ENCODE measurements at places on chromosomes 2 and 18.

- DNase-seq = no peak
These were observed 75.3 kb downstream of the LRRFIP1 start for GRCh38 chr2:237702441-237703391.

DNA sequence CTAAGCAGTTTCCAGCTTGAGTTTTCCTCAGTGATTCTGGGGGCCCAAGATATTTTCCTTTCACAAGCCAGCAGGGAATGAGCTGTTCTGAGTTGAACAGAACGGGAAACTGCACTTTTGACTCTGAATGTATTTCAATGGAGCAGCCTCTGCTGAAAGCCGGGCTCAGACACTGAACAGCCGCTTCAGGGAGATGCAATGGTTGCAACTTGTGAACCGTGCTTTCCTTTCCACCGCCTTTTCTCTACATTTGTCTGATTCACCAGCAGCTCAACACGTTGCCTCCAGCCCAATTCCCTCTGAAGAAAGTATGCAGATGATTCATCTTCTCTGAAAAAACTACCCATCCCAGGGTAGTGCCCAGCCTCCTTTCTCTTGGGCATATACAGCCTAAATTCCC is 119.3 kb upstream of the PKDCC start:
- no peak for DNase-seq

GRCh38 chr2:159251296-159252173 is 35.0 kb downstream of the WDSUB1 start:
- no peak for DNase-seq

GRCh38 chr2:40859617-40860016 is 407.7 kb upstream of the SLC8A1 start:
- DNase-seq = no peak

- DNase-seq = no peak
These were observed 57.7 kb upstream of the SLC1A4 start for GRCh38 chr2:64931246-64932115.

- no peak for DNase-seq
These were observed 14.2 kb upstream of the GRHL1 start for GRCh38 chr2:9937258-9937657.

Data from NCI-H748 treated with DMSO at 0.1 percent for 48 hours (cell line).